ENCODE measurements at places on chromosomes 1 and 21.

GRCh38 chr21:39288987-39289386, 24.4 kb downstream of the BRWD1 start:
- no peak for DNase-seq

GRCh38 chr1:218775501-218776021, 398.1 kb upstream of the LYPLAL1 start:
- no peak for DNase-seq

- peak; percentile 56 for DNase-seq
These were observed 11.3 kb downstream of the CRABP2 start for GRCh38 chr1:156693848-156694689.

DNA sequence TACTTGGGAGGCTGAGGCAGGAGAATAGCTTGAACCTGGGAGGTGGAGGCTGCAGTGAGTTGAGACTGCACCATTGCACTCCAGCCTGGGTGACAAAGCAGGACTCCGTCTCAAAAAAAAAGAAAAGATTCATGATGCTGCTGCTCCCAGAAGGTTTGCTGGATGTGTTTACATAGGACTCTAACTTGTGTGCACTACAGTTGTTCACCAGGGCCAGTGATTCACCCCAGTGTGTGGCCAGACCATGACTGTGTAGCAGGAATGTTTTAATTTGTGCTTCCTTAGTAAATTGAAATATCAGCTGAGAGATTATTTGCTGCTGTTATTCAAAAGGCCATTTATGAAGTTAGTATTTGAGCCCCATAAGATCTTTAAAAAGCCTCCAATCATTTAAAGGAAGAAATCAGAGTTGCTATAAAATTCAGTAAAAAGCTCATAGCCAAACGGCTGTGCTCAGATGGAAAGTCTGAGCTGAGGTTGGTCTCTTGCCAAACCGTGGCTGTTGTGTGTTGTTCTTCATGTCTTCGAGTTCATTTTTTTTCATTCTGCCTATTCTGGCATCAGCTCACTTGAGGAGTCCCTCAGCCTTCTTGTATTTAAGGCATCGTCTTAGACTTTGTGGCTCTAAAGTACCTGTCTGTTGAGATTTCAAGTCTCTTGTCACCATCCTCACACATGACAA, 18.1 kb upstream of the PGD start:
- DNase-seq: no peak

GRCh38 chr1:99829269-99829668, 20.9 kb upstream of the AGL start:
- no peak for DNase-seq

- DNase-seq: no peak
These were observed 35.8 kb downstream of the ECE1 start for GRCh38 chr1:21254335-21254951.

- DNase-seq: no peak
These were observed 17.7 kb upstream of the FRRS1 start for GRCh38 chr1:99784143-99784542.

- DNase-seq: no peak
These were observed 276.1 kb downstream of the RPS6KC1 start for GRCh38 chr1:213327017-213327667.

GRCh38 chr1:177133977-177134538, 30.5 kb downstream of the ASTN1 start:
- DNase-seq: no peak

GRCh38 chr1:165592945-165593823, 37.9 kb upstream of the MGST3 start:
- peak; percentile 93 for DNase-seq

DNA sequence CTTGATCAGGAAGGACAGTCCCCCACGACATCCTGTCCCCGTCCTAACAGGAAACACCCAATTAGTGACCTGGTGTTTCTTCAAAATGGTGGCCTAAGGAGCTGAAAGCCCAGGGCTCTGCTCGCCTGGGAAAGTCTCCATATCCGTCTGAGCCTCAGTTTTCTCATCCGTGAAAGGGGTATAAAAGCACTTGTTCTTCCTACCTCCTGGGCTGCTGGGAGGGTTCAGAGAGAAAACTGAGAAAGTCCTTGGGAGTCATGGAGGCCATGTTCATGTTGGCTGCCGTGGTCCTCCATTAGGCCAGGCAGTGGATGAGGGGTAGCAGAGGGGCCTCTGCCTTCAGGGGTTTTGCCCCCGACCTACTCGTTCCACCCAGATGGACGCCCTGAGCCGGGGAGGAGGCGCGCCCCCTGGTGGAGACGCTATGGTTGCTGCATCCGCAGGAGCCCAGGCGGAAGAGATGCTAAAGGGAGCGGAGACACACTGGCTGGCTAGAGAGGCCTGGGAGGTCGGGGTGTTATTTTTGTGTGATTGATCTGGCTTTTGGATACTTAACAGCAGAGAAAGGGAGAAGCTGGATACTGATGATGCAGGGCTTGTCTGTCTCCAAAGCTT, 113.5 kb downstream of the PRDM2 start:
- peak; percentile 28 for DNase-seq

GRCh38 chr1:23667411-23667810, 24.2 kb upstream of the RPL11 start:
- DNase-seq: peak; percentile 20

- no peak for DNase-seq
These were observed 81.3 kb upstream of the COL6A1 start for GRCh38 chr21:45900034-45900868.

Data from NCI-H526 (cell line).